ENCODE measurements at places on chromosomes 13 and 19. TPM values are rescaled to one million over a fixed set of nuclear protein-coding genes. Genes with fewer than 3 reads are reported as not detected.

The ZNF85 gene
- 11.7 TPM for total RNA-seq

- DNase-seq = no peak
These were observed 64.9 kb upstream of the FGF14 start for GRCh38 chr13:102466610-102467190.

- no peak for DNase-seq
These were observed 22.3 kb upstream of the ZBTB7A start for GRCh38 chr19:4088975-4089374.

DNA sequence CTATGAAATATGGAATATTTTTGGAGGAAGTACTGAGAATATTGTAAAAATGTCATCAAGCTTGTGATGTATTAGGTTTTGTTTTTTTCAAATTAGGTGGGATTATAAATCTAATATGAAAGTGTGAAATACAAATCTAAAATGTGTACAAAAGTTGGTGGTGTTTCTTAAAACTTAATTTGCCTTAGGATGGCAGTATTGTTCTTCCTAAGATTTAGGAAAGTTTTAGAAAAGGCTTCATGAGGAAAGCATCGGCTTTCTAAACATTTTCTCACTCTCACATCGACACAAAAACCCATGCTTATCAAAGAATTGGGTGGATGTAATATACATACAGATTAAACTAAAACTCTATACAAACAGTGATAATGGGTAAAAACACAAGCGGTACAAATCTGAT lies 972.0 kb upstream of the PCDH20 start:
- peak; percentile 2 for DNase-seq

DNA sequence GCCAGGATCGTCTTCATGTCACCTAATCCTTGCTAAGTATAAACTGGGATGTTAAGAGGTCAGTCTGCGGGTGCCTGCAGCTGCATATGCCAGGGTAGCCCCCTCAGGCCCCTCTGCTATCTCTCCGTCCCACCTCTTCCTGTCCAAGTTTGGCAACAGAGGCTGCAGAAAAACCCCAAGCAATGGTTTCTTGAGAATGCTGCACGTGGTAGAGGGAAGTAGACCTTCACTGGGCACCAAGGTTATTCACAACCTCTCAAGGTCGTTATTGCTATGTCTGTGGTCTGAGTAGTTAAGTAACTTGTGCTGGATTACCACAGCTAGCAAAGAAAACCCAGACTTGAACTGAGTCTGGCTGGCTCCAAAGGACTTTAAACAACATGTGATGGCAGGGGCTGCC lies 77.9 kb upstream of the XPO4 start:
- peak; percentile 16 for DNase-seq

GRCh38 chr19:8028951-8029491 lies 23.5 kb upstream of the CCL25 start:
- peak; percentile 65 for DNase-seq

- DNase-seq = no peak
These were observed 120.0 kb downstream of the CYSLTR2 start for GRCh38 chr13:48773531-48774275.

- peak; percentile 82 for DNase-seq
These were observed 48.6 kb upstream of the GTF3A start for GRCh38 chr13:27375686-27376326.

DNA sequence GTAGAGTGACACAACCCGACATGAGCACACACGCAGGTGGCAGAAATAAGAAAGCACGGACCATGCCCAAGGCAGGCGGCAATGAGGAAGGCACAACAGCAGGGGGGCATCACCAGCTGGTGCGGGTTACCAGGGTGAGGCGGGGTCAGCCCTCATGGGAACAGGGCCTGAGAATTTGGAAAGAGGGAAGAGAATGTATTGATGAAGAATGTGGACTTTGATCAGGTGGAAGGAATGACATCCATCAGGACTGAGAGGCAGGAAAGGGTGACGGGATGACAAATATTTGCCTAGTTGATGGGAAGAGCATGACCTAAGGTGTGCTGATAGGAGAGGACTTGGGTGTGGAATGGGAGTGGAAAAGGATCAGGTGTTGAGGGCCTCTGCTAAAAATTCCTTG lies 177.5 kb downstream of the ABCC4 start:
- no peak for DNase-seq

GRCh38 chr19:41373993-41374392 lies 2.3 kb upstream of the TMEM91 start:
- no peak for DNase-seq

DNA sequence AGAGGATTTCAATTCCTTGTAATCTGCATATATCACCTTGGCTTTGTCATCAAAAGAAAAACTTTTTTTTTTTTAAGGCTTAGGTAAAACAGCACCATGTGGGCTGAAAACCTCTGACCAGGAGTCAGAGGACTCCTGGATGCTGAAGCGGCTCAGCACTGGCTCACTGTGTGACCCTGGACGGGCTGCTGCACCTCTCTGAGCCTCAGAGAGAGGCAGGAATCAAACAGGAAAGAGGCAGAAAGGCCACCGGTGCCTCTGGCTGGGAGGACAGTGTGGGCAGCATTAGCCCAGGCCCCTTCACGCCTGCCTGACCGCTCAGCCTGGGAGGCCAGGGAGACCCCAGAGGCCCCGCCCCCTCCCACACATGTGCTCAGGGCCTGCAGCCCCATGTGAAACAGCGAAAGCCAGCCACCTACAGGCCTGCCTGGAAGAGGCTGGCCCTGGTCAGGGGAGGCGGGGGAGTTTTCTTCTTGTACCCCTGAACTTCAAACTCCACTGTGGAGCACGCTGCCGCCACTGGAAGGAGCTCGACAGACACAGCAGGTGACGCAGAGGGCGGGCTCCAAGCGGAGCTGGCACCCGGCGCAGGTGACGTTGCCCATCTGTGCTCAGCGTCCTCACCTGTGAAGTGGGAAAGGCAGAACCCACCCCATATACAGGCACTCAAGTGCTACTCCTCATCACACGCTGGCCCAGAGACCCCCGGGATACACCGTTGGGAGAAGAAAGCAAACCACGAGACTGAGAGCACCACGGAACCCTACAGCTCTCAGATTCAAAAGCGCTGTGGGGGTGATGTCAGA lies 39.7 kb downstream of the MLLT1 start:
- DNase-seq = no peak

The ZNF793 gene
- total RNA-seq = 20.3 TPM

DNA sequence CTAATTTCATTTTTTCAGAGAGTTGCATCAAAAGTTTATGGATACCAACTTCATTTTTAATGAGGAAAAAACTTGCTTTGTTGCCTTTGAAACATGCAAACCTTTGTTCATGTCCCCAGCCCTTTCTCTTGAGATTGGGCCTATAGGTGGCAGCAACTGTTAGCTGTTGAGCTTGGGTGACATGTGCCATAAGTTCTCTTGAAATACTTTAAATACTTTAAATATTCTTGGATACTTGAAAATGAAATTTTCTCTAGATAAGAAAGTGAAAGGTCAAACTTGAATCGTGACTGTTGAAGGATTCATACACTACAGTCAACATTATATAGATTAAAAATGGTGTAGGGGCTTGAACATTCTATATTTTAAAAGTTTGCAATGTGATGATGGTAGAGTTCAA lies 294.9 kb downstream of the NDFIP2 start:
- DNase-seq = peak; percentile 81

DNA sequence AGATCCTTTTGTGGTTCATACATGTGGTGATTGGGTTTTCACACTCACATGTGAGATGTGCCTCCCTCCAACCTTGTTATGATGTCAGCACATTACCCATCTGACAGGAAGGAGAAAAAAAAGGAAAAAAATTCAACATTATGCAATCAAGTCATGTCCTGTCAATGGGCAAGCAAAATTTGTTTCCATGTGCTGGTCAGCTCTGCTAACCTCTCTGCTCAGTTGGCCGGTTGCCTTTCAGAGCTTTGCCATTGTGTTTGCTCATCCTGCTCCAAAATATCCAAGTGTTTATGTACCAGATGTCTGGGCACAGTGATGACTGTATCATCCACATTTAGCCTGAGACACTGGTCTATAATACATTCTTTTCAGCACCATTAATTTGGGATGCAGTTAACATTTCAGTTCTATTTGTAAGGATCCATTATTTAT lies 27.0 kb upstream of the METTL21C start:
- DNase-seq = peak; percentile 56

DNA sequence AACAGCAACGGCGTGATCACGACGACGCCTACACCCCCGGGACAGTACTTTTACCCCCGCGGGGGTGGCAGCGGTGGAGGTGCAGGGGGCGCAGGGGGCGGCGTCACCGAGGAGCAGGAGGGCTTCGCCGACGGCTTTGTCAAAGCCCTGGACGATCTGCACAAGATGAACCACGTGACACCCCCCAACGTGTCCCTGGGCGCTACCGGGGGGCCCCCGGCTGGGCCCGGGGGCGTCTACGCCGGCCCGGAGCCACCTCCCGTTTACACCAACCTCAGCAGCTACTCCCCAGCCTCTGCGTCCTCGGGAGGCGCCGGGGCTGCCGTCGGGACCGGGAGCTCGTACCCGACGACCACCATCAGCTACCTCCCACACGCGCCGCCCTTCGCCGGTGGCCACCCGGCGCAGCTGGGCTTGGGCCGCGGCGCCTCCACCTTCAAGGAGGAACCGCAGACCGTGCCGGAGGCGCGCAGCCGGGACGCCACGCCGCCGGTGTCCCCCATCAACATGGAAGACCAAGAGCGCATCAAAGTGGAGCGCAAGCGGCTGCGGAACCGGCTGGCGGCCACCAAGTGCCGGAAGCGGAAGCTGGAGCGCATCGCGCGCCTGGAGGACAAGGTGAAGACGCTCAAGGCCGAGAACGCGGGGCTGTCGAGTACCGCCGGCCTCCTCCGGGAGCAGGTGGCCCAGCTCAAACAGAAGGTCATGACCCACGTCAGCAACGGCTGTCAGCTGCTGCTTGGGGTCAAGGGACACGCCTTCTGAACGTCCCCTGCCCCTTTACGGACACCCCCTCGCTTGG lies 966 bp downstream of the JUNB start:
- DNase-seq = peak; percentile 74
